ENCODE measurements at places on chromosomes 1 and 21. TPM values are rescaled to one million over a fixed set of nuclear protein-coding genes. Genes with fewer than 3 reads are reported as not detected.

- no peak for DNase-seq
Measured at GRCh38 chr1:152110860-152111514, 4.3 kb downstream of the TCHH start.

- DNase-seq = peak; percentile 65
Measured at GRCh38 chr1:23568608-23569383, 9.5 kb upstream of the ID3 start.

DNA sequence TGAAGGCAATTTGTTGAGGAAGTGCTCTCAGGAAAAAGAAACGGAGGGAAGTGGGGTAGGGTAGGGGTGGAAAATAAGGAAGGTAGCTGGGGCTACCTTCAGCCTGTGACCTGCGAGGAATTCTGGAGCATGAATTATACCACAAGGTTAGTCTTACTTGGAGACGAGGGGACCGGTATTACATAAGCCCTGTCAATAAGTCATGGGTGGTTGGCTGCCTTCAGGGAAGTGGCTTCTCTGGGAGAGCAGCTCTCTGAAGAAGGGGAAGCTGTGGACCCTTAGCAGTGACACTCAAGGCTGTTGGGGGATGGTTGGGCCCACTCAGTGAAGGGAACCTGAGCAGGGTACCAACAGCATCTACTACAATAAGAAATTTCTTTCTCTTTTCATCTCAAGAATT, 111.3 kb downstream of the TNFSF18 start:
- no peak for DNase-seq

GUCA2A gene
- polyA plus RNA-seq = not detected

DNA sequence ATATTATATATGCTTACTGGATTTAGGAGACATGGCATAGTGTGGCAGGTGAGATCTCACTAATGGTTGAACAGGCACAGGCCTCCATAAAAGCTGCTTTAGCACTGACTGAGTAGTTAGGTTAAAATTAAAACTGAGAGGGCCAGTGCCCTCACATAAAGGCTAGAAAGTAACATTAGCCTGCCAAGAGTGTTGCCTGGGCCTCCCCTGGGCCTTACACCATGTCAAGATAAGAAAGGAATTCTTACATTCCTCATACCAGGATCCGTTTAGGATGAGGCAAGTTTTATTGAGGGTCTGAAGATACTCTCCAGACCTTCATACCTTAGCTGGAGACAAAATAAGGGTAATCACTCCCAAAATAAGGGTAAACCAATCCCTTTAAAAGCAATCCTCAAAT, 1011.8 kb downstream of the PLA2G4A start:
- no peak for DNase-seq

DNA sequence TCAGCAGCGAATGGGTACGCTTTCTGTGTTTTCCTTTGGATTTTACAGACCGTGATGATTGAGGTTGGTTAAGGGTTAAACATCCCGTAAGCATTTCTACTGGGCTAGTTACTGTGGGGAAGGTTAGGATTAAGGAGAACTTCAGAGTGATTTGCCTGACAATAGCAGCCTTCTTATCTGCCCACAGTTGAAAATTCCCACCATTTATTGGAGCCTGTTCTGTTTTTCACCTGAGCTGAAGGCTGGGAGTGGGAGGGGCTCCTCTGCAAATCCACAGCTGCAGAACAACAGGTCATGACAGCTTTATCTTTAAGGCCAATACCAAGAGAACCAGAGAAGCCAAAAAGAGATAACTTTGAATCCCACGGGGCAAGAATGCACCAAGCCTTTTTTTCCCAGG, 168.6 kb downstream of the KAZN start:
- DNase-seq = no peak

CYP4A22 gene
- polyA plus RNA-seq = not detected

- DNase-seq = no peak
Measured at GRCh38 chr1:24516506-24516905, 13.9 kb downstream of the RCAN3 start.

PDE9A gene
- 0.28 TPM for polyA plus RNA-seq

- no peak for DNase-seq
Measured at GRCh38 chr21:42025376-42026081, 15.4 kb upstream of the ZBTB21 start.

GRCh38 chr1:219174460-219175211, 958 bp downstream of the LYPLAL1 start:
- no peak for DNase-seq

DNA sequence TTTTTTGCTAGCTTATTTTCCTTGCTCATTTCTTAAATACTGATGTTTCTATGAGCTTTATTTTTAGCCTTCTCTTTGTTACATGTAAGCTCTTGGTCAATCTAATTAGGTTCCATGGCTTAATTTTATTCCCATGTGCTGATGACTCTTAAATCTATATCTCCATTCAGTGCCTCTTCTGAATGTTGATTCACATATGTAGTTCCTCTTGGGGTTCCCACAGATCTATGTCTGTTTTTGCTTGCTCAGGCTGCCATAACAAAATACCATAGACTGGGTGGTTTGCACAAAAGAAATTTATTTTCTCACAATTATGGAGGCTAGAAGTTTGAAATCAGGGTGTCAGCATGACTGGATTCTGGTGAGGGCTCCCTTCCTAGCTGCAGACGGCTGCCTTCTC, 58.3 kb upstream of the PLA2G4A start:
- no peak for DNase-seq

DNA sequence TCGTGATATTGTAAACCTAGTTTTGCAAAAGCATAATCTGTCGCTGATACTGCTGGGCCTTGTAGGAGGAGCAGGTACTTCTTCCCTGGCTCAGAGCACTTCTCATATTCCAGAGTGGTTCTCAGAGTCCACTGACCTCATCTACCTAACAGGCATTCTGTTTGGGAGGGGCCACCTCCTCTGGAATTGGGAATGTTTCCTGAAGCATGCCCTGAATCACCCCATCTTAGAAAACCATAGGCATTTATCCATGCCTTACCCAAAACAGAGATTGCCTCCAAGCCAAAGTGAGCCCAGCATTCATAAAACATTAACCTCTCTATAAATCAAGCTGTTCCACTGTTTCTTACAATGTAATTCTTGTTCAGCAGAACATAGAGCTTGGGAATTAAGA, 35.1 kb downstream of the SLC44A3 start:
- DNase-seq = no peak

DNA sequence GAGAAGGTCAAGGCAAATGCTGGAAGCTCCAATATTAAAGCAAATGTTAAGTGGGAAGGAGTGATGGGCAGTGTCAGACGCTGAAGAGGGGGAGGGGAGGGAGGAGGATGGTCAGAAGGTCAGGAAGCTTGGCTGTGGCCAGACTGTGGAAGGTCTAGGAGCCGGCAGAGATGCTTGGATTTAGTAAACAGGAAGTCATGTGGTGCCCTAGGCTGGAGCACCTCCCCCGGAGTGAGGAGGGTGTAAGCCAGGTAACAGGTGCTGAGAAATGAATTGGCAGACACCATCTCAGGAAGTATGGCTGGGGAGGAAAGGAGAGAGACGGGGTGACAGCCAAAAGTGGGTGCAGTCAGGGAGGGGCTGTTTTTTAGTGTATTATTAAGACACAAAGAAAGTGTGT, 17.7 kb downstream of the CSMD2 start:
- DNase-seq = no peak

DNA sequence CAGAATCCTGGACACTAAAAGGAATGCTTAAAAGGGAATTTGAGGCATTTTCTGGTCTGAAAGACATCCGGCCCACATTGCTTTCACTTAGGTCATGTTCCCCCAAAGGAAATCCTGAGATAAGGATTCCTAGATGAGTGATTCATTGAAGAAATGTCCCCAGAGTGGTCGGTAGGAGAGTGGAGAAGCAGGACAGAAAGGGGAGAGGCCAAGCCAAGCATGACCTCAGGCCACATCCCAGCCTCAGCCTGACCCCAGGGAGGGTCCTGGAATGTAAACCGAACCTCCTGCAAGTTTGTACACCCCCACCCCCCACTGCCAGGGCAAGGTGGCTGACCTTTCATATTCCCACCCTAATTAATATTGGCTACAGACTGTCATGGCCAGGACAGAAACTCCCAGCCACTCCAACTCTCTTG, 16.6 kb downstream of the HIVEP3 start:
- DNase-seq = no peak

DNA sequence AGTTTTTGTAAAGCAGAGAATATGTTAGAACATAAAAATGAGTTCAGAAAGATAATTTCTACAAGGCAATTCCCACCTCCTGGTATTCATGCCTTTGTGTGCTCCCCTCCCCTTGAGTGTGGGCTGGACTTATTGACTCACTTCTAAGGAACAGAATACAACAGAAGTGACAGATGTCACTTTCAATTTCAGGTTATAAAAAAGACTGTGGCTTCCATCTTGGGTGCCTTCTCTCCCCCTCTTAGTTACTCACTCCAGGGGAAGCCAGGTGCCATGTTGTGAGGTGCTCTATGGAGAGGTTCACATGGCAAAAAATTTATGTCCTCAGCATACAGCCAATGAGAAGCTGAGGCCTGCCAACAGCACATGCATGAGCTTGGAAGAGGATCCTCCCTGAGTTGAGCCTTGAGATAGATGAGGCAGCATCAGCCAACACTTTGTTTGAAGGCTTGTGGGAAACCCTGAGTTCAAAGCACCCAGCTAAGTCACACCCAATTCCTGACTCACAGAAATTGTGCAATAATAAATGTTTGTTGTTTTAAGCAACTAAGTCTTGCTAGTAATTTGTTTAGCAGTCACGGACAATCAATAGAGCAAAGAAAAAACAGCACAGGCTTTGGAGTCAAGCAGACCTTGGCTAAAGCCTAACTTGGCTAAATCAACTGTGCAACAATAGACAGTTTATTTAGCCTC, 73.5 kb upstream of the NGF start:
- no peak for DNase-seq

AKIRIN1 gene
- polyA plus RNA-seq = 37.0 TPM

- no peak for DNase-seq
Measured at GRCh38 chr1:183279835-183280234, 93.8 kb downstream of the LAMC2 start.

COL24A1 gene
- polyA plus RNA-seq = not detected

GRCh38 chr1:64861611-64862010, 104.7 kb downstream of the JAK1 start:
- DNase-seq = no peak

GRCh38 chr1:95058974-95059373, 13.8 kb downstream of the ALG14 start:
- DNase-seq = no peak

- DNase-seq = no peak
Measured at GRCh38 chr1:232166942-232167341, 463.0 kb downstream of the SIPA1L2 start.

NR5A2 gene
- not detected for polyA plus RNA-seq

- no peak for DNase-seq
Measured at GRCh38 chr21:19759836-19760235, 1238.4 kb upstream of the NCAM2 start.

GJA4 gene
- polyA plus RNA-seq = not detected

- peak; percentile 38 for DNase-seq
Measured at GRCh38 chr1:34073028-34073695, 91.9 kb downstream of the CSMD2 start.

DNA sequence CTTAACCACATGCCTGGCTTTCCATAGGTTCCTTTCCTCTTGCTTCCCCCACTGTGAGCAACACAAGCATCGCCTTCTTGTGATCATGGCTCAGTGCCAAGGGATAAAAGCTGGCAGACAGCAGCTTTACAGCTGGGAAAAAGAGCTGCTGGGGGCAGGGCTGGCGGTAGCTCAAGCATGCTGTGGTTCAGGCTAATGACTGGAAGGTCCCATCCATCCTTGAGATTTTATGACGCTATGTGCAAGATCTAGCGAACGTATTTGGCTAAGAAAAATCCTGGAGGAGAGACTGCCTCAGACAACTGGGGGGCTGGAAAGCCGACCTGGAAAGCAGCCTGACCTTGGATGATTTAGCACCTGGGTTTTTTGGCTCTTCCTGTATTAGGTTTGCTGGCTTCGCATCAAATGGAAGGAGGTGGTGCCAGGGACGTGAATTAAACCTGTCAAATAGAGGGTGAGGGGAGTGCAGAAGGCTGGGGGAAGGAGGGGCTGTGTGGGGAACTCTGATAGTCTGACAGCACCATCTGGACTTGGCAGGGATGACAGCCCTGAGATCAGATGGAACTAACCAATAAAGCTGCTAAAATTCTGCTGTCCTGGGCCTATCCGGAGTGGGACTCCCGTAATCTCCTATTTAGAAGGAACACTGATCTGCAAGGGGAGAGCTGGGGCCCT, 34.8 kb downstream of the ZMYND12 start:
- DNase-seq = peak; percentile 76

DNA sequence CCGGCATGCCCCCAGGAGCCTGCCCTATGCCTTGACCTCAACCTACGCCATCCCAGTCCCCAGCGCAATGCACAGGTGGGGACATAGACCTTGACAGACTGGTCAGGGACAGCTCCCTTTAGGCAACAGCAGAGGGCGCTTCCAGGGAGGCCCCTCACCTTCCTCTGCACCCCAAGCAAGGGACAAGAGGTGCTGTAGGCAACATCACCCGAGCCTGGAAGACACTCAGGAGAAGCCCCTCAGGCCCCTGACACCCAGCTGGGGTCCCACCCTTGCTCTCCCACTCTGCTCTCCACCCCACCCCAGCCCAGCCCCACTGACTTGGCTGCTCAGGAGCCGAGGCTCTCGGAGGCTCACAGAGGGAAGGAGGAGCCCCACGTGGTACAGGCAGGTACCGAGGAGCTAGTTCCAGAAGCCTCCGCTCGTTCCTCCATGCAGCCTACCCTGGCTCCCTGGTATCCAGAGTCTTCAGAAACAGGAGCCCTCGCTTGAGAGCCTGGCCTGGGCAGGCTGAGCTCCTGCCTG, 2.4 kb upstream of the WNT3A start:
- peak; percentile 67 for DNase-seq

GRCh38 chr1:156931211-156931952, 10.9 kb downstream of the LRRC71 start:
- no peak for DNase-seq

- DNase-seq = no peak
Measured at GRCh38 chr1:5447503-5447960, 544.7 kb downstream of the NPHP4 start.

HOOK1 gene
- polyA plus RNA-seq = 0.35 TPM

DNA sequence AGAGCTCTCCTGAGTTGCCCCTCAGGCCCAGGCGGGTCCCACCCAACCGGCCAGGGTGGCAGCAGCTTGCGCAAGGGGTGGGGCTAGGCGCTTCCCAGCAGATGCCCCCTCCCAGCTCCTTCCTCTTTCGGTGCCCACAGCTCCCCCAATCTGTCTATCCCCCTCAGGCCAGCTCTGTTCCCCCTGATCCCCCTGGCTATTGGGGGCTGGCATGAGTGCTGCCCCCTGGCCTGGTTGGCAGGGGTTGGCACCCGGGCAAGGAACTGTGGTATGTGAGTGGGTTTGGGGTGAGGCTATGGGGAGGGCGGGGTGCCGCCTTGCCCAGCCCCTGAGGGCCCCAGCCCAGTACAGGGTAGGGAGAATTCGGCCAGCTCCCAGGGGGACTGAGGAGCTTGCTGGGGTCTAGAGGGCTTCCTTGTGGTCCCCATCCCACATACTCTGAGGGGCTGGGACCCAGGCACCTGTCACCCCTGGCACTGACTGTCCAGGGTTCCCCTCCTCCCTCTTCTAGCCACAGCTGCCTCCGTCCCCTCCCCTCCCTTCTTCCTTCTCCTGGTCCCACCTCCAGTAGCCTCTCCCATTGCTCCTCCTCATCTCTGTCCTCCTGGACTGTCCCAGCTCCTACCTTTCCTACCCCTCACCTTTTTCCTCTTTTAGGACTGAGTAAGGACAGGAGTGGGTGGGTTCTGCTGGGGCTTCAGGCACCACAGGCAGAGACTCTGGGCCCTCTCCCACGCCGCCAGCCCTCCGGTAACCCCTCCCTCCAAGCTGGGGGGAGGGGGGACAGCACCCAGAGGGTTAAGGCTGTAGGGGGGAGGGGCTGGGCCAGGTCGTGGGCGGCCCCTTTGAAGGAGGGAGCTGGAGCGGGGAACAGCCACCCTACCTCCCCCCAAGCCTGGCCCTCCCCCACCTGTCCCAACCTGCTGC, 5.7 kb downstream of the ZBTB7B start:
- no peak for DNase-seq

KRTAP10-8 gene
- polyA plus RNA-seq = not detected

GRCh38 chr1:192700834-192701271, 64.9 kb downstream of the RGS13 start:
- DNase-seq = no peak

Measured in SK-N-SH (cell line).